Endothelial cell of coronary artery (primary cell): ENCODE measurements at places on chromosomes 13 and 19. TPM values are rescaled to one million over a fixed set of nuclear protein-coding genes. Genes with fewer than 3 reads are reported as not detected.

Gene ZNF121
- total RNA-seq = 34.4 and 41.8 TPM in 2 replicates

Gene KLK12
- not detected in 2 replicates for total RNA-seq

Gene MBD3L3
- total RNA-seq = not detected in 2 replicates

Gene SPACA4
- not detected in 2 replicates for total RNA-seq

Gene KCNRG
- 7.3 and 9.8 TPM in 2 replicates for total RNA-seq

Gene PROSER1
- 12.0 and 19.6 TPM in 2 replicates for total RNA-seq

Gene LSR
- 0.19 and 0.27 TPM in 2 replicates for total RNA-seq

Gene ZNF181
- total RNA-seq = 7.6 and 9.9 TPM in 2 replicates

Gene NALCN
- 5.0 and 7.3 TPM in 2 replicates for total RNA-seq

Gene ADM5
- 0.47 and 0.54 TPM in 2 replicates for total RNA-seq

Gene SIGLEC8
- total RNA-seq = not detected in 2 replicates

Gene GZMM
- not detected in 2 replicates for total RNA-seq

Gene RBM42
- 35.3 and 36.1 TPM in 2 replicates for total RNA-seq

Gene GFY
- total RNA-seq = not detected in 2 replicates

Gene SLC39A3
- 19.9 and 21.0 TPM in 2 replicates for total RNA-seq

Gene KLK2
- not detected in 2 replicates for total RNA-seq

Gene KLF5
- 0.27 and 0.66 TPM in 2 replicates for total RNA-seq

Gene CDC37
- total RNA-seq = 355 and 421 TPM in 2 replicates

Gene PTPRS
- total RNA-seq = 19.4 and 27.0 TPM in 2 replicates

Gene ETV2
- total RNA-seq = 0.09 and 0.18 TPM in 2 replicates

Gene TNFSF11
- total RNA-seq = not detected in 2 replicates

Gene ZNF610
- total RNA-seq = 1.4 and 2.1 TPM in 2 replicates

Gene MAP2K2
- 178 and 202 TPM in 2 replicates for total RNA-seq

Gene ZNF865
- 0.54 and 1.0 TPM in 2 replicates for total RNA-seq

Gene CDX2
- total RNA-seq = not detected in 2 replicates

Gene RASIP1
- total RNA-seq = 54.5 and 70.3 TPM in 2 replicates

Gene PSG5
- total RNA-seq = 0.81 TPM in 1 of 2 replicates, not detected in the other

Gene TMEM150B
- not detected in 2 replicates for total RNA-seq

Gene RNF113B
- total RNA-seq = not detected in 2 replicates

Gene NAPSA
- total RNA-seq = 0.09 TPM in 1 of 2 replicates, not detected in the other

Gene MATK
- total RNA-seq = not detected in 2 replicates

Gene CCDC9
- 5.0 and 5.6 TPM in 2 replicates for total RNA-seq

Gene RNF17
- 0.28 TPM in 1 of 2 replicates, not detected in the other for total RNA-seq

Gene ICAM1
- total RNA-seq = 13.4 and 44.2 TPM in 2 replicates
